ENCODE measurements at places on chromosomes 3 and 15. TPM values are rescaled to one million over a fixed set of nuclear protein-coding genes. Genes with fewer than 3 reads are reported as not detected.

The NR2E3 gene
- 0.13 TPM for total RNA-seq

The REC114 gene
- not detected for total RNA-seq

The ELL3 gene
- total RNA-seq, result 101 TPM

The PLOD2 gene
- 9.9 TPM for total RNA-seq

The MYO1E gene
- total RNA-seq, result 86.2 TPM

The SLC24A5 gene
- total RNA-seq, result not detected

The NEK4 gene
- 15.6 TPM for total RNA-seq

The SERPINI2 gene
- total RNA-seq, result not detected

The PLAAT1 gene
- not detected for total RNA-seq

The PRR20G gene
- not detected for total RNA-seq

The ZBTB47 gene
- total RNA-seq, result 1.1 TPM

The DNASE1L3 gene
- total RNA-seq, result not detected

The ZBED2 gene
- not detected for total RNA-seq

The HCN4 gene
- not detected for total RNA-seq

The SCAANT1 gene
- total RNA-seq, result not detected

The RCN2 gene
- total RNA-seq, result 56.7 TPM

The HAPLN3 gene
- 2.3 TPM for total RNA-seq

The LSMEM2 gene
- total RNA-seq, result not detected

The LMLN gene
- total RNA-seq, result 1.3 TPM

The C3orf80 gene
- not detected for total RNA-seq

The LNP1 gene
- total RNA-seq, result 1.9 TPM

The MYO5C gene
- total RNA-seq, result 23.4 TPM

The CCDC33 gene
- total RNA-seq, result 9.9 TPM

The COL6A6 gene
- not detected for total RNA-seq

The GREM1 gene
- not detected for total RNA-seq

The DISP2 gene
- 0.81 TPM for total RNA-seq

The CPOX gene
- total RNA-seq, result 28.8 TPM

The NAALADL2 gene
- 4.4 TPM for total RNA-seq

The ZIC1 gene
- total RNA-seq, result not detected

The MEGF11 gene
- 0.51 TPM for total RNA-seq

The MYRIP gene
- 0.08 TPM for total RNA-seq

The CIP2A gene
- 16.2 TPM for total RNA-seq

The DNAJB8 gene
- total RNA-seq, result not detected
